Activated CD4-positive, CD25-positive, alpha-beta regulatory T cell treated with anti-CD3 and anti-CD28 coated beads, Interleukin-2, amount 50 U/mL, for 16 hours (primary cell): ENCODE measurements at places on chromosomes 13 and 19.

GRCh38 chr13:49086722-49087121, 111.0 kb downstream of the FNDC3A start:
- DNase-seq, result no peak

DNA sequence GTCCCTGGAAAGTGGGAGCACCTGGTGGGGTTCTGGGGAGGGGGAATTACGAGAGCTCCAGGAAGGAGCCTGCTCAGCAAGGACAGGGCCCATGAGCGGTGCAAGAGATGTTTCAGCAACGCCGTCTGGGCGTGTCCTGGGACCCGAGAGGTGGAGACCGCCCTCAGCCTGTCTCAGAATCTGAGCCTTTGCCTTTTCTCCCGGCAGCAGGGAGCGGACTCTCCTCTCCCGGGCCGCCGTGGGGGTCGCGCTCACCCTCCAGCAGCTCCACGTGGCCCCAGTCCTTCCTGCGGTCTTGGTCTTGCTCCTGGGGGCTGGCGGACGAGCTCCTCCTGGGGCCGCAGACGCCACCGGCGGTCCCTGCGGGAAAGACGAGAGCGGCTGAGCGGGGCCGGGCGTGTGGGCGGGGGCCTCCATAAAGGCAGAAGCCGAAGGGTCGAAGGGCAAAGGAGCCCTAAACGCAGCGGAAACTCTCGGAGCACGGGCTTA, 714 bp downstream of the POLRMT start:
- no peak for DNase-seq

GRCh38 chr13:51339952-51340732, 651 bp downstream of the SERPINE3 start:
- DNase-seq, result no peak

GRCh38 chr19:53308339-53308811, 25.2 kb upstream of the ZNF845 start:
- no peak for DNase-seq

GRCh38 chr19:31616031-31616430, 266.8 kb upstream of the TSHZ3 start:
- DNase-seq, result no peak

GRCh38 chr19:13240312-13241022, 90.3 kb downstream of the IER2 start:
- DNase-seq, result no peak

- no peak for DNase-seq
Measured at GRCh38 chr19:16673231-16673630, 12.3 kb downstream of the TMEM38A start.
